ENCODE measurements at places on chromosomes 5 and 9. TPM values are rescaled to one million over a fixed set of nuclear protein-coding genes. Genes with fewer than 3 reads are reported as not detected.

The WDR36 gene
- total RNA-seq = 53.2 TPM

The LCN10 gene
- not detected for total RNA-seq

The NR2F1-AS1 gene
- total RNA-seq = 2.2 TPM

The UAP1L1 gene
- 15.6 TPM for total RNA-seq

The PCAT7 gene
- 1.1 TPM for total RNA-seq

The FAM78A gene
- total RNA-seq = 2.4 TPM

The ANKRD20A1 gene
- 12.3 TPM for total RNA-seq

The PAPPA gene
- total RNA-seq = 5.4 TPM

The PCDHA10 gene
- not detected for total RNA-seq

The CARTPT gene
- total RNA-seq = not detected

The GNA14 gene
- not detected for total RNA-seq

The SV2C gene
- total RNA-seq = not detected

All from HT1080 (cell line).